ENCODE measurements at places on chromosomes 5 and 9.

DNA sequence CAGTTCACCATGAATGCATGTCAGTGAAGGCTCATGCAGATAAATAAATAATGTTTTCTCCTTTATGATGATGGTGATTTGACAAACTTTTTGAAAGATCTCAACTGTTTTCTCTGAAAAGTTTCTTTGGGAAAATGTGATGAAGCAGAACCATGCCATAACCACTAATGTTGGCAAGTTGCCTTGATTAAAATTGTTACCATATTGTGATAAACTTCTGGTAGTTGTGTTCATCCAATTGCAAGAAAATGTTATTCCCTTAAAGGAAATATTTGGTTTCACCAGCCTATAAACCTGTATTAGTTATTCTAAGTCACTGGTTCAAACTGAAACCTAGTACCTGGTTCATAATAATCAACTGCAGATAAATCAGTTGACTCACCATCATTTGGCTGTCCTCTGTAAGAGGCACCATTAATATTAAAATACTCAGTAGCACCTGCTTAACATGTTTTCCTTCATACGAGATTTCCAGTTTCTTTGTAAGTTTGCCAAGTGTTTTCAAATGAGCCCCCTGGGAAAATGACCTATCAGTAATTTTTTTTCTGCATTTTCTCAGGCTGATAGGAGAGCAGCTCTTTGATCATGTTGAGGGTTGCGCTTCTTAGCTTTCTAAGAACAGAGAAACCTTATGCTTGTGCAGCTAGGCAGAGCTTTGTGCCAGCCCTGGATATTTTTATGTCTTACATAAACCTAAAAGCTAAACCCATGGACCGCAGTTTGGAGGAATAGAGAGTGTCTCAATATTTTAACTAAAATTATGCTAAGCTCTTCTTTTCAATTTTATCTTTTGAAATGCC lies 88.0 kb downstream of the LURAP1L start:
- DNase-seq = no peak
- H3K27ac ChIP-seq = no peak overlapping the region
- no peak overlapping the region for H3K4me3 ChIP-seq
- no peaks in the 10 kb centered on the region for H3K4me1 ChIP-seq
- no peaks in the 10 kb centered on the region for H3K27me3 ChIP-seq

DNA sequence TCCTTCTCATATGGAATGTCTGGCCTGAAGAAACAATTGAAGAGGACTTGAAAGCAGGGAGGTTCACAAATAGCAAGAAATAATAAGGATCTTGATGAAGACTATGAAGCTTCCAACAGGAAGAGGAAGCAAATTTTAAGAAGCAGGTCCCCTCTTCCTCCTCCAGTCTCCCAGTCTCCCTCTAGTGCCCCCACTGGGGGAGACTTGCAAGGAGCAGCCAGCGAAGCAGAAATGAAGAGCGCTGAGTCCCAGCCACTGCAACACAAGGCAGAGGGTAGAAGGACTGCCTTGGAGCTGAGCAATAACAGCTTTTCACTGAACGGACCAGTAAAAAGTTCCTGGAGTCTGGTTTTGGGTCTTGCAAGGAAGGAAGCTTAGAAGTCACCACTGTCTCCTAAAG lies 32.6 kb upstream of the ACO1 start:
- H3K4me3 ChIP-seq = no peak overlapping the region
- no peak overlapping the region for H3K27ac ChIP-seq
- DNase-seq = no peak
- H3K4me1 ChIP-seq = no peaks in the 10 kb centered on the region
- no peaks in the 10 kb centered on the region for H3K27me3 ChIP-seq
- H3K36me3 ChIP-seq = no peaks in the 10 kb centered on the region

DNA sequence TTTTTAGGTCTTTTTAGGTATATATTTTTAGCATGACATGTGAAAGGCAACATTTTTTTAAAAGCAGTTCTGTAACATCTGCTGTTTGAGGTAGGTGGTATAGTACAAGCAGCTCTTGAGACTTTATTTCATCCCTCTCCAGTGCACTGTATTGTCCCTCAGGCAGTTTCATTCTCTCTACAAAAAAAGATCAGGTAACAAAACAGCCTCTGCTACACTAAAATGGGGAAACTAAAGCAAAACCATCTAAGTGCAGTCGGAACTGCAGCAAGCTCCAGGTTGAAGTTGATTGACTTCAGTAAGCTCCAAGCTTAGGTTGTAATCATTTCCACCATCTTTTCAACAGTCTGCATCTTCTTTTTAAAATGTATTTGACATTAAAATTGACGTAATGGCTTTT lies 195.6 kb downstream of the DEPDC1B start:
- H3K4me1 ChIP-seq = no peaks in the 10 kb centered on the region
- H3K4me3 ChIP-seq = no peak overlapping the region
- H3K27me3 ChIP-seq = no peaks in the 10 kb centered on the region
- H3K36me3 ChIP-seq = no peaks in the 10 kb centered on the region
- H3K27ac ChIP-seq = no peak overlapping the region

- no peak overlapping the region for H3K4me3 ChIP-seq
- no peaks in the 10 kb centered on the region for H3K27me3 ChIP-seq
- H3K4me1 ChIP-seq = no peaks in the 10 kb centered on the region
- no peaks in the 10 kb centered on the region for H3K36me3 ChIP-seq
- DNase-seq = no peak
Measured at GRCh38 chr9:91939978-91940377, 10.1 kb downstream of the ROR2 start.

GRCh38 chr5:81140943-81141342 lies 92.2 kb upstream of the CKMT2 start:
- H3K4me1 ChIP-seq = no peaks in the 10 kb centered on the region
- no peaks in the 10 kb centered on the region for H3K36me3 ChIP-seq
- no peaks in the 10 kb centered on the region for H3K27me3 ChIP-seq
- H3K27ac ChIP-seq = no peak overlapping the region

DNA sequence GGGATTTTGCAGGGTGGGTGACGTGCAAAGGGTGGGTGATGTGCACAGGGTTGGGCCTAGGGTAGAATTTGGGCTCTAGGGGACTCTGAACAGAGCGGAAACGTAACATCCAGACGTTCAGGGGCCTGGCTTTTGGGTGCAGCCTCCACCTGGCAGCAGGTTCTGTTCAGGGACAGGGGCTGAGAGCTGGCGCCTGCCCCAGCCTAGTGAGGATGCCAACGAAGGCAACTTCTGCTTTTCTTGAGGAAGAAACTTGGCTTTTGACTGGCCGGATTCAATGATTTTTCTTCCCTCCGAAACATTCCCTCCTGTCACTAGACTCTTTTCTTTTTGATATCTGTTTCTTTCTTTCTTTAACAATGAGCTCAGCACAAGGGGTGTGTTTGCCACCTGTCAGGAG lies 38.6 kb upstream of the SLC6A19 start:
- H3K4me1 ChIP-seq = no peaks in the 10 kb centered on the region
- H3K27ac ChIP-seq = no peak overlapping the region
- H3K36me3 ChIP-seq = no peaks in the 10 kb centered on the region
